NCI-H82 (cell line): ENCODE measurements at places on chromosomes 11 and 22.

GRCh38 chr11:128610721-128611617, 23.6 kb upstream of the ETS1 start:
- DNase-seq: no peak

- no peak for DNase-seq
Observed at GRCh38 chr11:92556431-92556830, 331.8 kb downstream of the FAT3 start.

DNA sequence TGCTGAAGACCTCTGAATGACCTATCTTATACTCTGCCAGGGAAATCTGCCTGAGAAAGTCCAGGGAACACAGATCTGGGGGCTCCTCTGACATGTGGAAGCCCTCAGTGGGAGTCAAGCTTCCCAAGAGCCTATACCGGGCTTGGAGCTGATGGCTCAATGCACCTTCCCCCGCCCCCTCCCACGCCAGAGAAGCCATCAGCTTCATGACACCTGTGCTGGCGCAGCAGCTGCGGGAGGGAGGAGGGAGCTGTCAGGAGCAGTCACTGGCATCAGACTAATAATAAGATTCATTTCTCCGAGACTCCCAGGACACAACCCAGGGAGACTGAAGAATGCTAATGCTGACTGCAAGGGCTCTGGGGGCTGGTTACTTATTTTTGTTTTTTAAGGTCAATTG, 47.8 kb downstream of the SPATA19 start:
- no peak for DNase-seq

DNA sequence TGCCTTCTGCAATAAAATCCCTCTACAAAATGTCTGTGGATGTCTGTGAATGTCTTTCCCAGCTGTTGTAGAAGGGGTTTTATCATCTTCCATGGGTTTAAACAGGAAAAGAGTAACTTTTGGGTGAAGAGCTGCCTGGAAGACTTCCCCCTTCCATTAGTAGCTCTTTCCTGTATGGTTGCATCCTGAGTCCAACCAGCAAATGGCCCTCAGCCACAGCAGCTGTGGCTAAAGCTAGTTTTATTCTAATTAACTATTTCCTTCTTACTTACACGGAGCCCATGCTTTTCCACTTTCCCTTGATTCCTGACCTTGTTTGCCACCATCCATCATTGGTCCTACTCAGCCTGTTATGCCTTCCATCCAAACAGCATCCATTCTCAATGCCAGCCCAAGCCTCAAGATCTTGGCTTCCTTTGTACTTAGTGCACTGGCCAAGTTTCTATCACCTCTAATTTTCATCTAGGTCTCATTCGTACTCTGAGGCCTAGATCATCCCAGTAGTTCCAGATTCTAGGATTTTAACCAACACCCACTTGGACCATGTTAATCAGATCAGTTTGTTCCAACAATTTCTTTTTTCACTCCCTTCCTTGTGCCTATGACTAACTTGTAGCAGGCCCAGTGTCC, 41.5 kb upstream of the CADM1 start:
- DNase-seq: no peak

DNA sequence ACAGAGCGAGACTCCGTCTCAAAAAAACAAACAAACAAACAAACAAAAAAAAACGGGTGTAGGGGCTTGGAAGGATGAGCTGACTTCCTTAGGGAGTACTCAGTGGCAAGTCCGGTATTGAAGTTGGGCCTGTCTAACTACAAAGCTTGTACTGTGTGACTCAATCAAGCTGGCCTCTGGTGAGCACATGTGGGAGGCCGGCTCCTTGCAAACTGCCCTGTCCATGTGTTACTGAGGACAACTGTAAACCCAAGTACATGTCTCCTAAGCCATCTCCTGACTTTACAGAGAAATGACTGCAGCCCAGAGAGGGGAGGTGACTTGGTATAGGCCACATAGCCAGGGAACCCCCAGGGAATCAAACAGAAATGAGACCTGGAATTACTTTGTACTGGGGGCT, 11.6 kb downstream of the RIBC2 start:
- DNase-seq: no peak

DNA sequence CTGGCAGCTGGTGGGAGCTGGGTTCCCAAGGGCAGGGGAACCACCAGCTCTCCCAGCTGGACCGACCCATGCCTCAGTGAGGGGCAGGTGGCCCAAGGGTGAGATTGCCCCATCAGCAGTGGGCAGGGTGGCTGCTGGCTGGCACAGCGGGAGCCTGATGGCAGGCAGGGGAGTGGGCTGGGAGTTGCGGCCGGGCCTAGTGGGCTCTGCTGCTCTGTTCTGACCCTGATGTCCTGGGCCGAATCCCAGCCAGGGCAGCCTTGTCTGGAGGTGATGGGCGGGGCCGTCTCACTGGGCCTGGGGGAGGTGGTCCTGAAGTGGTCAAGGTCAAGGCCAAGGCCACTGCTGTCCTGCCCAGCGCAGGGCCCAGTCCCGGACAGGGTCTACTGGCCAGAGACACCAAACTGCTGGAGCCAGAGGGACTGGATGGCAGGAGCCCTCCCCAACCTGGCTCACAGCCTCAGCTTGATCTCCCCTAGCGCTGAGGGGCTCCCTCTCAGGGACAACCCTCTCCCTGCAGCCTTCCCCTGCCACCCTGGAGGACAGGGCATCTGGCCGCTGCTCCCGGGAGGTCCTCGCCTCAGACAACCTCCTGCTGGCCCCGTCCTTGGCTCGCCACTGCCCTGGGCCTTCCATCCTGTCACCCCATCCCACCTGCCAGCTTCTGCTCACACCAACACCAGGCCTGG, 26.5 kb upstream of the PPARA start:
- DNase-seq: no peak

GRCh38 chr11:10026514-10026913, 267.5 kb downstream of the SBF2 start:
- no peak for DNase-seq

DNA sequence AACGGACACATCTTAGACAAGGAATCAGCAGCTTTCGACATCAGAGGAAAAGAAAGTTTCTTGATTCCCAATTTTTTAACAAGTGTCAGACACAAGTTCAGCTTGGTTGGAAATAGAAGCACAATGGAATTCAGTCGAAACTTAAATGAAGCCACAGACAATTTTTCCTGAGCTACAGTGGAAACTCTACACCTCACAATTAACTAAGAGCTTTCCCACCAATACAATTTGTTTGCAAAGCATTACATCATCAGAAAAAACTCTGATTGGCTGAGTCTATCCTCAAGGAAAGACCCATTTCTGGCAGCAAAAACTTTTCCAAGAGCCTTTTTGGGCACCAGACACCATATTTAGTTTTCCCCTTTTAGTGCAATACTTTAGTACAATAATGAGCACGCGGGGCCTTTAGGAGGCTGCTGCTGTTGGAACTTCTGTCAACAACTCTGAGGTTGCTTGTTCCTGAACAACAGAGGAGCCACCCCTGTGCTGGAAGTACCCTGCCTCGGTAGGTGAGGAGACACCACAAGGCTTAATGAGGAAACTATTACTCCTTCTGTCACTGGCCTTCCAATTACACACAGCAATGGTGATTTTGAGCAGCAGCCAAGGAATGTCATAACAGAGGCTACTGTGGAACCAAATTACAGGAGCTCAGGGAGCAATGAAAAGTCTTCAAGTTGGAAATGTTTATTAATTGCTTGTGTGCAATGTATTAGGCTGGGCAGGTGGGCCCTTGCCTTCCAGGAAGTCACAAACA, 61.9 kb upstream of the BARX2 start:
- DNase-seq: no peak

GRCh38 chr22:44664149-44664548, 37.9 kb upstream of the PRR5 start:
- no peak for DNase-seq

DNA sequence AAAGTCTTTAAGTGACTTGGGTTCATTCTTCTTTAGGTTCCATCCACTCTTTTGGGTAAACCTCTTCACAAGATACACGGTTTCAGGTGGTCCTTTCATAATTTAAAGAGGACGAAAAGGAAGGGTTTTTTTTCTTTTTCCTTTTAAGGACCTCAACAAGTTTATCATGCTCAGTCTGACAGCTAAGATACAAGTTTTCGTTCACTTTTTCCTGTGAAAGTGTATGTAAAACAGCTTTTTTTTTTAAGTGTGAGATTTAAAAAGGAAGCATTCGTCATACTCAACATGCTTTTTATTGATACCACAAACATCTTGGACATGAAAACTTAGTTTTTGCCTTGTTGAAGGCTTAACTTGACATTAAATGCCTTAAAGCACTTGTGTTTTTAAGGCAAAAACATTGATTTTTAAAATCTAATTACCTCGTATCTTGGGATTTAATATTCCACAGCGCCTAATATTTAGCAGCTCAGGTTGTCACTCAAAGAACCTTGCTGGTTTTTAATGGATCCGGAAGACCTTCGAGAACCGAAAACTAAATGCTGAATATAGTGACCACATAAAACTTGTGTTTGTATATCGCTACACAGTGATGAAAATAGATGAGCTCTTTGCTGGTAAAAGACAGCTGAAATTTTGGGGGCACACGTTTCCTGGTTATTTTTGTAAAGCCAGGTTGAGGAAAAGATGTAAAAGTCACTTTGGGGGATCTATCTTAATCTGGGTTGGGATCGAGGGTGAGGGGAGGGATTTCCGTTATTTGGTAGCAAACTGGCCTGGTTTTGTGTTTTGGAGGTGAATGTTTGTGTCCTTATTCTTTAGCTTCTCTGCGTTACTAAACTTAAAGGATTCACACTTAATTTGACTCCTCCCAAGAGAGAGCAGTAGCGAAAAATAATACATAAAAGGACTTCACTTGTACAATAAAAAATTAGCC, 2.3 kb downstream of the PCF11 start:
- DNase-seq: no peak

- DNase-seq: peak; percentile 79
Observed at GRCh38 chr11:7665473-7666291, 7.6 kb downstream of the CYB5R2 start.

DNA sequence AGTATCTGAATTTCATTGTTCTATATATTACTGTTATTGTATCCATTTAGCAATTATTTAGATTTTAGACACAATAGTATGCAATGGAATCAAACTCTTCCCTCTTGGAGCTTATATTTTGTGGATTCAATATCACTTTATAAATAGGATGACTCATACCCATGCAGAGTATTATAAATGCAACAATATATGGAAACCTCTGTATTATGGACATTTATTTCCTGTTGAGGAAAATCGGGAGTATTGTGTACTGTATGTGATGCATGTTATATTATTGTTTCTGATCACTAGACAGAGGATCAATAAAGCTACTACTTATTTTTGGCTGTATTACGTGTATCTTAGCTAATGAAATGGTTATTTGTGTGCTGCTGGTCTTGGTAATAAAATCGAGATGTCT, 770 bp downstream of the METTL15 start:
- no peak for DNase-seq

- no peak for DNase-seq
Observed at GRCh38 chr22:27984723-27985122, 65.7 kb upstream of the PITPNB start.

DNA sequence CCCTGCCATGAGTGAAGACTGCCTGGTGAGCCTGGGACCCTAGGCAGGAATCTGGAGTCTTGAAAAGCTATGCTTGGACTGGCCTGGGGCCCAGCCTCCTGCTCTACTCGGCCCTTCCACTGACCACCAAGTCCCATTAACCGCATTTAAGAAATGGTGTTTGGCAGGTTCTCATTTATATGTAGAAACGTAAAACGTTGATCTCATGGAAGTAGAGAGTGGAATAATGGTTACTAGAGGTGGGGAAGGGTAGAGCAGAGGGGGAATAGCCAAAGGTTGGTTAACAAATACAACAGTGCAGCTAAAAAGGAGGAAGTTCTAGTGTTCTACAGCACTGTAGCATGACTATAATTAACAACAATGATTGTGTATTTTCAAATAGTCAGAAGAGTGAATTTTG, 72.9 kb upstream of the EED start:
- peak; percentile 10 for DNase-seq

DNA sequence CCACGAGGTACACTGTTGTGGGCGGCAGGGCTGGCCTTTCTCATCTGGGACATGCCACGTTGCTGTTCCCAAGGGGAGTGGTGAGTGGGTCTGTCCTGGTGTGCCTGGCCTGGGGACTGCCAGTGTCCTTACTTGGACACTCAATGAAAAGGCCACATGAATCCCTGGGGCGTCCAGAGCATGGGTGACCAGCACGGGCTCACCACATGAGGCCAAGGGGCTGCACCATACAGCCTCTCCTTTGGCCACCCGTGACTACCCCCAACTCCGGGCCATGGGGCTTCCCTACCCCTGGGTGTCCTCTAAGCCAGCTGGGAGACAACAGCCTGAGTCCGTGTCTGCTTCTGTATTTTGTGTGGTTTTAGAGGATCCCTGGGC, 20.2 kb upstream of the TXNRD2 start:
- DNase-seq: no peak

DNA sequence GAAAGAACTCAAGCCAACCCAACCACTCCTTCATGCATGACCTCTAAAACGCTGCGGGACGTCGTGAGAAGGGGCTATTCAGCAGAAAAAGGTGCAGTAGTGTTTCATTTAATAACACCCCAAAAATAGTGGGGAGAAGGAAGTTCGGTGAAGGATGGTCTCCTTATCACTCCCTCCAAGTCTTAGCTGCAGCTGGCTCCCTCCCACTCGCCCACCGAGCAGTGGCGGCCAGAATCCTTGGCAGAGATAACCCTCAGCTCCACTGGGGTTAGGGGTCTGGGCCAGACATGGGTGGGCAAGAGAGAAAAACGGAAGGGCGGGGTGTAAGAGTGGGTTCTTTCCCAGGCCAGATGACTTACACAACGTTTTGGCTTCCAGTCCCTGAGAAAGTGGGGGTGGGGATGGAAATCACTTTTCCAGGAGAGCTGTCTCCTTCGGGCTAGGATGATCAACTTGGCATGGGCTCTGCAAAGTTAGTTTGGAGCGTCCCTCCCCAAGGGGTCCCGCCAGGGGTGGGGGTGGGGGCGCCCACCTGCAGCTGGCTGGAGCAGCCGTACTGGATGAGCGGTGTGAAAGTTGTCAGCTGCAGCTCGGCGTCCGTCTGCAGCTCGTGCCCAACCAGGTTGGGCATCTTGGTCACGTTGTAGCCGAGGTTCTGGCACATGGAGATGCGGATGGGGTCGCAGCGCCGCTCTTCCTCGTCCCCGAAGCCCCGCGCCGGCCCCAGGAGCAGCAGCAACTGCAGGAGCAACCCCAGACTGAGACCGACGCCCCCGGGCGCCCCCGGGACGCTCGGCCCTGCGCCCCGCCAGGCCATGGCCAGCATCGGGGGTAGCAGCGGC, 705 bp downstream of the FZD4 start:
- peak; percentile 31 for DNase-seq

DNA sequence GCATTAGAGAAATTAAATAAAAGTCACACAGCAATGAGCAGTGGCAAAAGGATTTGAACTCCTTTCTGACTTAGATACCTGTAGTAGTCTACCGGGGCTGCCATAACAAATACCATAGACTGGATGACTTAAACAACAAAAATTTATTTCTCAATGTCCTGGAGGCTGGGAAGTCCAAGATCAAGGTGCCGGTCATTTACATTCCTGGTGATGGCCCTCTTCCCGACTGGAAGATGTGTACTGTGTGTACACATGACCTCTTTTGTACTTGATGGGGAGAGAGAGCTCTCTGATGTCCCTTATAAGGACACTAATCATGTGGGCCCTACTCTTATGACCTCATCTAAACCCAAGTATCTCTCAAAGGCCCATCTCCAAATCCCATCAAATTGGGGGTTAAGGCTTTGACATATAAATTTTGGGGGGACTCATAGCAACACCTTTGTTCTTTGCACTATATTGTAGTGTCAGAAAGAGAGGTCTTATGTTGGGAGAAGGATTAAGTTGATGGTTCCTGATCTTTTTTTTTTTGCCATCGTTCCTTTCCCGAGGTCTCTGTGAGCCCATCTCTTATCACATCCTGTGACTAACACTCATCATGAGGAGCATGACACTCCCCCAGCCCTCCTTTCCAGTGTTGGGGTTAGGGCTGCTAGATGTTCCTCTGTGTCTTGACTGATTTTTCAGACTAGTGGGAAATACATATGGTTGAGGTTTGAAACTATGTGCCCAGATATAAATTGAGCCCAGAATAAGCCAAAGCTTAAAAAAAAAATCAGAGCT, 104.3 kb downstream of the TRAF6 start:
- no peak for DNase-seq
